ENCODE measurements at places on chromosomes 16 and 17. TPM values are rescaled to one million over a fixed set of nuclear protein-coding genes. Genes with fewer than 3 reads are reported as not detected.

DNA sequence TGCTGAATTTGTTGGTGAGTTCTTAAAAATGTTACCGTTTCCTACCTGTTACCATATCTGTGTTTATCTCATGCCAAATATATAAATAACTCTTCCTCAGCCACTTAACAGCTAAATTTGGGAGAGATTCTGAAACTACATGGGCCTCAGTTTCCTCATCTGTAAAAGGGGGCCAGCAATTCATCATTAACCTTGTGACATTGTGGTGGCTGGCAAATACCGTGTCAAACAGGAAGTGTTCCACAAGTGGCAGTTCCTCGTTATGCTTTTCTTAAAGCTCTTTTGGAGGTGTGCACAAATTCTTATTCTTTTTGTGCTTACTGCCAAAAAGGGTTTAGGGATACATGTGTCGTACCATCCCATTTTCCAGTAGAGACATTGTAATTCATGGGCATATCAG, 220.4 kb upstream of the CACNG5 start:
- DNase-seq: no peak

The ENPP7 gene
- total RNA-seq: not detected

GRCh38 chr16:87570938-87571867, 31.1 kb upstream of the JPH3 start:
- DNase-seq: peak; percentile 89

GRCh38 chr16:57955572-57956188, 15.2 kb downstream of the CNGB1 start:
- no peak for DNase-seq

GRCh38 chr16:72301523-72302236, 129.7 kb upstream of the PMFBP1 start:
- no peak for DNase-seq

The CCL4L2 gene
- not detected for total RNA-seq

DNA sequence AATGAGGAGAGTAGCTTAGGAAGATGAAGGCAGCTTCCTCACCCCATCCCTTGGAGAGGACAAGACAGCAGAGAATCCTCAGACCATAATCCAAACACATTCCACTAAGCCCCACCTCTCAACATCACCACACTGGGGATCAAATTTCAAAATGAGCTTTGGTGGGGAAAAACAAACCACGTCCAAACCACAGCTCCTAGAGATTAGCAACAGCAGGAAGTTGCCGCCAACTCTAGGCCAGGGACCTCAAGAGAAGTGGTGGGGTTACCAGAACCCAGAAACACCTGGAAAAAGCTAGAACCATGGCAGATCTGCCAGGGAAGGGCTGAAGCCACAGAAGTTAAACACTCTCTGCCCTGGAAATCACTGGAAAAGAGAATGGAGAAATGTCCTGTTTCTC, 571.6 kb downstream of the HS3ST4 start:
- DNase-seq: no peak

DNA sequence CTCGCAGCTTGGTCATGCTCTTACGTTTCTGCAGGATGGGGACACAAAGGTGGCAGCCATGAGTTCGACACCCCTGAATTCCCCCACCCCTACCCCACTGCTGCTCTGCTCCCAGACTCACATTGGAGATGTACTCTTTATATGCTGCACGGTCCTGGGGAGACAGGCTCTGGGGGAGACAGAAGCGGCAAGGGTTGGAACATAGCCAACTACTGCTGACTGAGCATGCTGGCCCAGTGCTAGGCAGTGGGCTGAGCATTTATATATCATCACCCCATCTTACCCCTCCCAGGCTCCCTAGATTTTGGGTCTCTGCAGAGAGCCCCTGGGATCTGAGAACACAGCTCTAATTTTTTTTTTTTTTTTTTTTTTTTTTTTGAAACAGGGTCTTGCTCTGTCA, 8.1 kb upstream of the ATXN7L3 start:
- DNase-seq: no peak

The TBX21 gene
- total RNA-seq: not detected

The PRSS22 gene
- 2.0 TPM for total RNA-seq

The LAT gene
- total RNA-seq: 0.19 TPM

GRCh38 chr17:75845058-75845711, 981 bp upstream of the UNC13D start:
- DNase-seq: peak; percentile 94

GRCh38 chr17:39357488-39357887, 43.9 kb downstream of the FBXL20 start:
- DNase-seq: no peak

- no peak for DNase-seq
Measured at GRCh38 chr17:31579265-31579664, 187.8 kb downstream of the RAB11FIP4 start.

- no peak for DNase-seq
Measured at GRCh38 chr17:17201907-17202306, 4.2 kb downstream of the PLD6 start.

GRCh38 chr17:51132964-51133319, 12.3 kb upstream of the SPAG9 start:
- no peak for DNase-seq

GRCh38 chr16:50632927-50633800, 47.9 kb downstream of the SNX20 start:
- no peak for DNase-seq

- peak; percentile 92 for DNase-seq
Measured at GRCh38 chr16:3027983-3028715, 4.3 kb downstream of the THOC6 start.

The LGALS9B gene
- total RNA-seq: not detected

DNA sequence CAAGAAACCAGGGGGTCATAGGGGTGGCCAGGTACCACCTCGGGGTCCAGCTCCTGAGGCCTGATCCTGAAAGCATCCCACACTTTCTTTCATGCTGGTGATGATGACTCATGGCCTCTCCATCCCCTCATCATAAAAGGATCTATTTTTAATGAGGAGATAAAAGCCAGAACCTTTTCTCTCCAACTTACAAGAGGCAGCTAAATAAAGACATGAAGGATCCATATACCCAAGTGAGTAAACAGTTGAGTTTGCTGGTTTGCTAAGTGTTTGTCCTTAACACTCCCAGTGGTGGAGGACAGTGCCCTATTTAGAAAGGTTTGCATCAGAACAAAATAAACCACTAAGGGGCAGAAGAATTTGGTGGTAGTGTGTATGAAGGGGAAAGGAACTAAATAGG, 383.8 kb downstream of the GRIN2A start:
- no peak for DNase-seq

The CLN3 gene
- 16.6 TPM for total RNA-seq

The GCGR gene
- 0.17 TPM for total RNA-seq

DNA sequence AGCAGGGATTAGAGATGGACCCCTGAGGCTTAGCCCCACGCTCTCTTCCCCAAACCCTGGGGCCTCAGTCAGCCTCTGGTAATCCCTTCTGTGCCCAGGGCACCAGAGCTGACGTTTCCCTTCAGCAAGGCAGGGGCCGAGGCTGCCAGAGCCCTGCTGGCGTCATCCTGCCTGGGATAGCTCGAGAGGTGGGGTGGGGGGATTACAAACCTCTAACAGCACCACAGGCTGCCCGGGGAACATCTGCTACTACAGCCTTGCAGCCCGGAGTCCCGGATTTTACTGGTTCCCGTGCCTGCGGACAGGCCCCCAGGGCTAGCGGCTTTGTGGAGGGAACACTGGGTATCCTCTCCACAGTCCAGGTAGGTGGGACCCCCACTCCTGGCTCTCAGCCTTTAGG, at the start of gene AANAT:
TSS of gene AANAT (plus strand) at position 238 of the 400 bp plus-strand sequence. CDS start 1,144 bp downstream, outside the sequence.
- no peak for DNase-seq

The ASPA gene
- not detected for total RNA-seq

DNA sequence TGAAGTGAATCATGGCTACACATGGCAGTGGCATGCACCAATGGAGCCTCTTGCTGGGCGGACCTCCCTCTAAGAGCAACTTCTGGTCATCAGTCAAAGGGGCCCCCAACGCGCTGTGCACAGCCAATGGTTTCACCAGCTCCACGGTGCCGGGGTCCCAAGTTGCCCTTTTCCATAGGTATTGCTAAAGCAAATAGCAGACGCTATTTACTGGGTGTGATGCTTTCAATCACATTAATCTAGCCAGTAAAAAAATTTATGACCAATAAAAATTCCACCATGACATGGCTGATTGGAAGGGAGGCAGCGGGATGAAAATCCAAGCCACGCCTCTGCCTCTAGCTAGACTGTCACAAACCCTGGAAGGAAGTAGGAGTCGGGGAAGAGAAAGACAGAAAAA, 680.3 kb upstream of the SOX9 start:
- no peak for DNase-seq

GRCh38 chr17:4309897-4310296, 46.1 kb upstream of the ANKFY1 start:
- DNase-seq: no peak

The SPNS2 gene
- 2.3 TPM for total RNA-seq

The GSDMA gene
- 1.0 TPM for total RNA-seq

The LRRC75A gene
- total RNA-seq: 26.2 TPM

The BRCA1 gene
- 45.9 TPM for total RNA-seq

- peak; percentile 94 for DNase-seq
Measured at GRCh38 chr17:32483451-32484019, 3.3 kb upstream of the CDK5R1 start.

The ATMIN gene
- 58.8 TPM for total RNA-seq

GRCh38 chr16:78957317-78958100, 643.0 kb downstream of the MAF start:
- DNase-seq: no peak

The SMTNL2 gene
- 4.3 TPM for total RNA-seq

DNA sequence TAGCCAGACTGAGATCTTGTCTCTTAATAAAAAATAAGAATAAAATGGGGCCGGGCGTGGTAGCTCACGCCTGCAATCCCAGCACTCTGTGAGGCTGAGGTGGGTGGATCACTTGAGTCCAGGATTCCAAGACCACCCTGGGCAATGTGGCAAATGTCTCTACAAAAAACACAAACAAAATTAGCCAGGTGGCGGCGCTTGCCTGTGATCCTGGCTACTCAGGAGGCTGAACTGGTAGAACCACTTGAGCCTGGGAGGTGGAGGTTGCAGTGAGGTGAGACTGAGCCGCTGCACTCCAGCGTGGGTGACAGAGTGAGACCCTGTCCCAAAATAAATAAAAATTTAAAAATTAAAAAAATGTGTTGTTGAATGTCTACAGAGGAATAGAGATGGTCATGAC, 2.9 kb upstream of the DEF8 start:
- DNase-seq: peak; percentile 48

GRCh38 chr16:2238150-2238837, 2.0 kb downstream of the DNASE1L2 start:
- DNase-seq: peak; percentile 33

- no peak for DNase-seq
Measured at GRCh38 chr16:62883509-62883908, 847.3 kb upstream of the CDH8 start.

- DNase-seq: no peak
Measured at GRCh38 chr16:69253870-69254341, 57.2 kb upstream of the VPS4A start.

The DLX4 gene
- 0.58 TPM for total RNA-seq

The CHRNE gene
- 1.2 TPM for total RNA-seq

DNA sequence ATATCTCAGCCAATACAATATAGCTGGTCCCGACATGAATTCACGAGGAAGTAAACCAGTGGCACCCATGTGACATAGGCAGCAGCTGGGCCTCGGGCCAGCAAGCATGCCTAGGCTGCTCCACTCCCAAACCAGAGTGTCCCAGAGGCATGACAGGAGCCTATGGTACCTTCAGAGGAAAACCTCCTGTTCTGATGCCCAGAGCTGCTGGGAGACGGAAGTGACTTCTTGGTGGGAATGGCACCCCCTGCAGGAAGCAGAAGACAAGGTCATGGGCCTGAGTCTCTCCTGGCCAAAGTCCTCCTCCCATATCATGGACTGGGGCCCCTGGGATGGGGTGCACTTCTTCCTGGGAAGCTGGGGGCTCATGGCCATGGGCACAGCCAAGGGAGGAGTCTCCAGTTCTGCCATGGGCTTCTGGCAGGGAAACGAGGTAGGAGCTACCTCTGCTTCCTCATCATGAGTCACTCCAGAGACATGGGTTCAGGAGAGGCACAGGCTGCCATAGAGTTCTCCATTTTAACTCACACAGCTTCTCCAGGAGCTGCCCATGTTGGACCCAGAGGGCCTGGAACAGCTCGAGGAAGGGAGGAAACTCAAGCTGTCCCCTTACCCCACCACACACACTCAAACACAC, 13.4 kb downstream of the FBF1 start:
- peak; percentile 80 for DNase-seq

GRCh38 chr16:49854796-49855203, 1.1 kb downstream of the ZNF423 start:
- DNase-seq: peak; percentile 74

GRCh38 chr17:17221329-17221728, 15.2 kb upstream of the PLD6 start:
- DNase-seq: no peak

DNA sequence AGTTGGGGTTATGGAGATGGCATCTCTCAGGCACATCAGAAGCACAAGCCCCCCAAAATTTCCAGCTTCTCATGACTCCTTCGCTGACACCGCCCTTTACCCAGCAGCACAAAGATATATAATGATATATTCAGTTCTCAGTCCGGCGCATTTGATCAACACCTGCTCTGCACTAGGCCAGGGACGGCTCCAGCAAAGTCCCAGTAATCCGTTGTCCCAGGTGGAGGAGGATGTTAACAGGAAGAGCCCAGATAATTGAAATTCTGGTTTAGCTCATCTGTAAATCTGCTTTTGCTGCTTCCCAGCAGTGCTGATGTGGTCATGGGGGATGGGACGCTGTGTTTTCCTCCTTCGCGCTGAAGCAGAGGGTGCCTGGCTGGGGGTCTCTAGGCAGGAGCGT, 131.5 kb downstream of the OR1D5 start:
- DNase-seq: no peak

DNA sequence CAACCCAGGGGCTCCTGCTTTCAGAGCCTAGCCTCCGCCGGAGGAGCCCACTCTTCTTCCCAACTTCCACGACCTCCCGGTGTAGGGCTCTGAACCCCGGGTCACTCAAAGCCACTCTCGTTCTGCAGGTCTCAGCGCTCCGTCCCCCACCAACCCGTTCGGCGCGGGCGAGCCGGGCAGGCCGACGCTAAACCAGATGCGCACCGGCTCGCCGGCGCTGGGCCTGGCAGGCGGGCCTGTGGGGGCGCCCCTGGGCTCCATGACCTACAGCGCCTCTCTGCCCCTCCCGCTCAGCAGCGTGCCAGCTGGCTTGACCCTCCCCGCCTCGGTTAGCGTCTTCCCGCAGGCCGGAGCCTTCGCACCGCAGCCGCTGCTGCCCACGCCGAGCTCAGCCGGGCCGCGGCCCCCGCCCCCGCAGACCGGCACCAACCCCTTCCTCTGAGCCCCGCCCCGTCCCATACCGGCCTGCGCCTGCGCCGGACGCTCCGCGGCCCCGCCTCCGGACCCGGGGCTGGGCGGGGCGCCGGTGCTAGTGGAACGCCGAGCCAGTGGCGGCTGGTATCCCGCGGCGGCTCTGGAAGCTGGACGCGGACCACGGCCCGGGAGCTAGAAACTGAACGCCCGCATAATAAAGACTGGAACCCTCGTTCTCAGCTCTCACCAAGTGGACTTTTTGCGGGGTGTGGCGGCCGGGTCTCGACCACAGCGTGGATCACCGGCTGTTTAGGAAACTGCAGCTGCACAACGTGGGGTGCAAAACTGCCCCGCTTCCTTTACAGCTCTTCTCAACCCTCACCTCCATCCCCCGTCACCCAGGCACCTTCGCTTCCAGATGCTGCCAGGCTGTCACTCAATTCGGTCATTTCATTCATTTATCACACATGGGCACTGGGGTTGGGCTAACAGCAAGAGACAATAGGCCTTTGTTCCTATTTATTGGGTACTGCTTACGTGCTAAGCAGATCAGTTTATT, 5.0 kb upstream of the SPATA20 start:
- peak; percentile 94 for DNase-seq
